ENCODE measurements at places on chromosomes 1 and 21.

DNA sequence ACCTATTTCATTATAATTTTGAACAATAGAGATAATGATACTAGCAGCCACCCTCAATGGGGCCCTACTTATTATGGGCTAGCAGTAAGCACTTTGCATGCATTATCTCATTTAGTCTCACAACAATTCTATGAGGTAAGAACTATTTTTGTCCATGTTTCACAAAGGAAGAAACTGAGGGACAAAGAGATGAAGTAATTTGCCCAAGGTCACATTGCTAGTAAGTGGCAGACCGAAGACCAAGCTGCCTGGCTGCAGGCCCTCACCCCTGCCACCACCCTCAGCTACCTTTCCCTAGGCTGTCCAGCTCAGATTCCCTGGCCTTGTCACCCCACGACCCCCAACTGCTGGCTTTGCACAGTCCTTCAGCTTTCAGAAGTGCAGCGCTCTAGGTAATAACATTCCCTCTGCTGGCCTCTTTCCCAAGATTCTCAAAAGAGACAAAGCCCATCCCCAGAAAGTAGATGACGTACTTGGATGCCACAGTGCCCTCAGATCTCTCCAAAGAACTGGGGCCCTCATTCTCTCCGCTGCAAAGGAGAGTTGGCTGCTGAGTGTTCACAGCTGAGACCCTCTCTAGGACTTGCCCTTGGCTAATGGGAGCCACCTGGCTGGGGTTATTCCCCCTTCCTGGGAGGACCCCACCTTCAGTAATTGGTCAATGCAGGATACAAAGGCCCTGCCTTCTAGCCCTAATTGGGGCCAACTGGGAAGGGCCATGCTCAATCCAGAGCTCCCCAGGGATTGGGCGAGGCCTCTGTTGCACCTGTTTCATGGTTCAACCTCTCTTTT lies 39.5 kb downstream of the IRF2BP2 start:
- no peak for DNase-seq

DNA sequence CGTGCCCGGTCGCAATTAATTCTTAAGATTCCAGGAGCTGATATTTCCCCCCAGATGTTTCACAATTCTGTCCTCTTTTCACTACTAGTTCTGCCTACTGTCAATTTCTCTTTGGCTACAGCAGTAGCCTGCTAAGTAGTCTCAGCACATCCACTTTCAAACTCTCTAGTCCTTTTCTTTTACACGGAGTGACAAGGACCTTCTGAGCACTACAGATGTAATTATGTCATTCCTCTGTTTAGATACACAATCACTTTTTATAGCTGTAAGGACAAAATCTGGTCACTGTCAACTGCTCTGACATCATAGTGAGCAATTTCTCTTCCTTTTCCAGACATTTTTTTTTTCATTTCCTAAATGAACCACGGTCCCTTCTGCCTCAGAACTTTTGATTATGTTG lies 421.7 kb upstream of the CHRM3 start:
- no peak for DNase-seq

- no peak for DNase-seq
Measured at GRCh38 chr1:232911027-232911599, 39.3 kb upstream of the NTPCR start.

DNA sequence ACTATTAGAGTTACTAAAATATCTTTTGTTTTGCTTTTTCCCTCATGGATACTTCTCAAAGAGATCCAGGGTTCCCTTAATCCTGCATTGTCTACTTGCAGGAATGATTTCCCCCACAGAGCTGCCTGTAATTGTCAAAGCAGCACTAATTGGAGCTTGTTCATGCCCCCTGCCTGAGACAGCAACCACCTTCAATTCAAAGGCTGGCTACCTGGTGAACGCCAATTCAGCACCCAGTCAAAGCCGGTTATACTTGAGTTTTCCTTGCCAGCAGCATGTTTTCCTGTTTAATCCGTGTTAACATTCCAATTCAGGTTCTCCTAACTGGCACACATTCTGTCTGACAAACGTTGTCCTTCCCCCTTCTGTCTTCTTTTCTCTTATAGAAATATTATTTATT lies 382.9 kb downstream of the NTNG1 start:
- DNase-seq = no peak

DNA sequence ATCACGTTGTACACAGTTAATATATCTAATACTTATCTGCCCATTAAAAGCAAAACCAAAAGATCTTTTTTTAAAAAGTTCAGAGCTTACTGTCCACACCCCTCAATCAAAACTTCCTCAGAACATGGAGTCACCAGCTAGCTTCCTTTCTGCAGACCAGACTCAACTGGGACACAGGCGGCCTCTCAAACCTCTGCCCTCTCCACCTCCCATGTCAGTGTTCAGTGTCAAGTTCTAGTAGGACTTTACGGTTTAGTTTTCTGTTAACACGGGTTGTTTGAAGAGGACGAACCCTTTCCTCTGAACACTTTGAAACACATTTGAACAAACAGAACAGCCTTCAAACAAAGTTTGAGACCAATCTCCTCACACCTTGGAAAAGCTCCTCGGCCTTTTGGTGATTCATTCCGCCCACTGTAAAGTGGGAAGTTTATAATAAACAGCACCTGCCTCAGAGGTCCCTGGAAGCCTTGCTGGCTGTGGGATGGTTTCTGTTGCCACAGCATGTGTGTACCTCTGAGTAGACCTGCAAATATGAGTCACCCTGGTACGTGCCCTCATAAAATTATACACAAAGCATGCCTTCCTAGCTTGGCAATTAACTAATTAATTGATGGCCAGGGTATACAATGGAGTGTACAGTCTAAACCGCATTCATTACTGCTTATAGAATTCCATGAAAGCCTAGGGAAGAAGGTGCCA lies 48.4 kb upstream of the SIPA1L2 start:
- no peak for DNase-seq

DNA sequence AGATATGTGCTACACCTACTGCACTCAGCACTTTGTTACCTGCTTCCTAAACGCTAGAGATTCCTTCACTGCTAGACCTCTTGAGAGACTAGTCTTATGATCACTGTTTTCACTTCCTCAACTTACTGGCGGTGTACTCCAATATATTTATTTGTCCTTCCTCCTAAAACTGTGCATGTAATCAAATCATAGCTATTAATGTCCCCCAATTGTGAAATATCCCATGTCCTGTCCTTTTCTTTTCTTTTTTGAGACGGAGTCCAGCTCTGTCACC lies 3.4 kb downstream of the SOAT1 start:
- no peak for DNase-seq

GRCh38 chr1:29944253-29944905 lies 708.1 kb downstream of the PTPRU start:
- DNase-seq = no peak

GRCh38 chr1:20571427-20571826 lies 17.5 kb upstream of the CDA start:
- DNase-seq = no peak

DNA sequence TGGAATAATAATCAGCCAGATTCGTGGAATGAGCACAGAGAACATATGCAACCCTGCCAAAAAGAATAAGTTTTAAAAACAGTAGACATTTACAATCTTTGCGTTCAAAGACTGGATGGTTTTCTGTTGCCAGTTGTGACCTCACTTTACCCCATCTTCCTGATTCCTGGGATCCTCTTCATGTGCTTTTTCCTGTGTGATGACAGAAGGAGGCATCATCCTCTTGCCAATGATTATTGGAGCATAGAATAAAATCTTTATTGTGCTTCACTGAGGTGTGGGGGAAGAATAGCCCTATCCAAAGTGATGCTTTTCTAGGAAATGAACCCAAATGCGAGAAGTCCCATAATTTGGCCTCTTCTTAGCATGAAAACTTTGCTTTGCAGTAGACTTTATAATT lies 15.0 kb upstream of the BARHL2 start:
- no peak for DNase-seq

- DNase-seq = no peak
Measured at GRCh38 chr1:203563291-203563690, 63.3 kb upstream of the ATP2B4 start.

DNA sequence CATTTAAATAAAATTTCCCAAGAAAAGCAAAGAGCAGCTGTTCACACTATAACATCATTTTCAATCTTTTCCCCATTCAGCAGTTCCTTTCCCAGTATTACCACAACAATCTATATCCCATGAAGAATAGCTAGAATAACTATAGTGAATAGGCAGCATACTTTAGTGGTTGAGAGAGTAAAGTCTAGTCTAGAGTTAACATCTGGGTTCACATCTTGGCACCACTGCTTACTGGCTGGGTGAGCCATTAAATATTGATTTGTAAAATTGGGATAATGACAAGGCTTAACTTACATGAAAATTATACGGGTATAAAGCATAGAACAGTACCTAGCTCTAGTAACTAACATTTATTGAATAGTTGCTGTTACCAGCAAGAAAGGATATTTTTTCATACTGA lies 14.4 kb downstream of the S100PBP start:
- no peak for DNase-seq

GRCh38 chr1:36553591-36554322 lies 71.0 kb upstream of the CSF3R start:
- DNase-seq = peak; percentile 6

DNA sequence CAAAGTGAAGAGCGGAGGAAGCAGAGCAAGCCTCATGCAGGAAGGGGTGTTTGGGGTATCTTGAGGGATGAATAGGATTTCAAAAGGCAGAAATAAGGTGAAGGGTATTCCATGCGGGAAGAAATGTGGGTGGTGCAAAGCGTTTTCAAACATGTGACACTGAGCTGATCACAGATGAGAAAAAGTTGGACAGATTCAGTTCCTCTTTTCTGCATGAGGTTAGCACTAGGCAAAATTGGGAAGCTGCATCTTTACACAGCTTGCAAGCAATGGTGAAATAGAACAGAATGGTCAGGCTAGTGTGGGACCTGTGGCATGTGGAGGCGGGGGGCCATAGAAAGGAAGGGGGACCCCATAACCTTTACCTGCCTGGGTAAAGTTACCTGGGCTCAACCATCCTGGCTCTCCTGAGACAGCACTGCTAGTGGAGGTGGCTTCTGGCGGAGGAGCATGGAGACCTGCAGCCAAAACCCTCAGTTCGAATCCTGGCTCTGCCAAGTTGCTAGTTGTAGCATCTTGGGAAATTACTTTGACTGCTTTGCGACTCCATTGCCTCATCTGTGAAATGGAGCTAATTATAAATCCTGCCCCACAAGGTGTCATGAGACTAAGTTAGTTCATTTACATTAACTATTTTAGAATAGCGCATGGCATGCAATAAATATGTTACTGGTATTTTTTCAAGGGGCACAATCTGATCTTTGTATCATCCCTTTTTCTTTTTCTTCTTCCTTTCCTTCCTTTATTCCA lies 16.4 kb downstream of the KCNA10 start:
- no peak for DNase-seq

DNA sequence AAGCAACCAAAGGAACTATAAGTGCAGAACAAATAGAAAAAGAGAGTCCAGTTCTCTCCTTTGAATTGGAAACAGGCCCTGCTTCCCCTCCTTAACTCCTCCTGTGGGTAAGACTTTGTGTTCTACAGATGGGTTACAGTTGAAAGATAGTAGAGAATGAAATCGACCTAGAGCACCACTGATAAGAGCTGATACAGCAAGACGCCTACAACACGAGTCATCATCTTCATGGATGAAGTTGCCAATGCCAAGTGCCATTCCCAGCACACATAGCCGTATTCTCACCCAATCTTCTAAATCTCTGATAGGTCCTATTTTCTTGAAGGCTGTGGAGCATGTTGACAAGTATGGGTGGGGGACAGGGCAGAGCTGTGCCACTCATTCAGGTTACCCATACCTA lies 99.8 kb upstream of the CAMK1G start:
- no peak for DNase-seq

- no peak for DNase-seq
Measured at GRCh38 chr1:219876798-219877209, 51.6 kb downstream of the SLC30A10 start.

DNA sequence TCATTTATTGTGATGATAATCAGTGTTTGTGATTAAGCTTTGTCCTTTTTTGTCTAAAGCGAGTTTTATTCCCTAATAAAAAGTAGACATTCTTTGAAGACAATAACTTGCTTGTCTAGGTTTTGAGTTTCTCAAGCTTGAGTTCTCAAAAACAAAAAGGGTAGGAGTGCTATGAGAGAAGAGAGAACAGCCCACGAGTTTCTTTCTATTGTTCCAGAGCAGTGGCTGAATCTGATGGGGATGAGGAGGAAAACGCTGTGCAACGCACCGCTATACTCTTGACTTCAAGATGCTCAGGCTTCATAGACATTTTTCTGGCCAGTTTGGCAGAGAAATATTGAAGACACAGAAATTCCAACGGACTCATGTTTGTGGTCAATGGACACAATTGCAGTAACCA lies 669.8 kb upstream of the B3GALT2 start:
- DNase-seq = no peak

DNA sequence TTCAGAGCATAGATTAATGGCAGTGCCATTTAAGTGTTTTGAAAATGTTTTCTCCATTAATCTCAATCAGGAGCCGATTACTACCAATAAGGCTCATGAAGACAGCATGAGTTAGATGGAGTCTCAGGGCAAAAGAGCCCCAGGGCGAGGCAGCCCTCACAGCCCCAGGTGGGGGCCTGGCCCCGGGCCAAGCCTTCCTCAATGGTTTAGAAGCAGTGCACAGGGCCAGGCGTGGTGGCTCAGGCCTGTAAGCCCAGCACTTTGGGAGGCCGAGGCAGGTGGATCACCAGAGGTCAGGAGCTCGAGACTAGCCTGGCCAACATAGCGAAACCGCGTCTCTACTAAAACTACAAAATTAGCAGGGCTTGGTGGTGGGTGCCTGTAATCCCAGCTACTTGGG lies 348.1 kb upstream of the VAMP3 start:
- no peak for DNase-seq

GRCh38 chr1:26913389-26913753 lies 404 bp downstream of the NR0B2 start:
- DNase-seq = no peak

DNA sequence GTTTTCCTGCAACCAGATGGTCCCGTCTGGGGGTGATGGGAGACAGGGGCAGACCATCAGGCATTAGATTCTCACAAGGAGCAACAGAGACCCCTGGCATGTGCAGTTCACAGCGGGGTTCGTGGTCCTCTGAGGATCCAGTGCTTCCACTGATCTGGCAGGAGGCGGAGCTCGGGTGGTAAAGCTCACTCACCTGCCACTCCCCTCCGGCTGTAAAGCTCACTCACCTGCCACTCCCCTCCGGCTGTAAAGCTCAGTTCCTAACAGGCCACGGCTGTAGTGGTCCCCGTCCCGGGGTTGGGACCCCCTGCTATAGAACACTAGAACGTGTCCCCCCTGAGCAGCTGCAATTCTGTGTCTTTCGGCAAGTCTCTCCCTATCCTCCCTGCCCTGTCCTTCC lies 4.6 kb downstream of the KRTAP10-12 start:
- no peak for DNase-seq

DNA sequence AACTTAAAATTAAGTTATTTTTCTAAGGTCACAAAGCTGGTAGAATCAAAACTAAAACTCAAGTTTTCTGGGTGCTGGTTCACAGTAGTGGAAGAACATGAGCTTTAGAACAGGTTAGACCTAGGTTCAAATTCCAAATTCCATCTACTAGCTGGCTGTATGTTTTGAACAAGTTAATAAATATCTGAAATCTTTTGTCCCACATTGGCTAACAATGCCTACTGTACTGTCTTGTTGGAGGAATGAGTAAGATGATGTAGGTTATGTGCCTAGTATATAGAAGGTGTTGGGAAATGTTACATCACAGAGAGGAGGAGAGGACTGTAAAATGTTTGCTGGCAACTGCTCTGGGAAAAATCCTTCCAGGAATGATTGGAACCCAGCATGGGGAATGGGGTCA lies 14.0 kb upstream of the CD247 start:
- no peak for DNase-seq

- no peak for DNase-seq
Measured at GRCh38 chr21:27772816-27773215, 805.9 kb upstream of the ADAMTS5 start.
